Activated T-helper 1 cell treated with anti-CD3 and anti-CD28 coated beads, Interleukin-2, amount 50 U/mL, for 16 hours (primary cell): ENCODE measurements at places on chromosomes 16 and 17.

GRCh38 chr17:17205368-17206123 lies 587 bp downstream of the PLD6 start:
- DNase-seq: peak; percentile 35

DNA sequence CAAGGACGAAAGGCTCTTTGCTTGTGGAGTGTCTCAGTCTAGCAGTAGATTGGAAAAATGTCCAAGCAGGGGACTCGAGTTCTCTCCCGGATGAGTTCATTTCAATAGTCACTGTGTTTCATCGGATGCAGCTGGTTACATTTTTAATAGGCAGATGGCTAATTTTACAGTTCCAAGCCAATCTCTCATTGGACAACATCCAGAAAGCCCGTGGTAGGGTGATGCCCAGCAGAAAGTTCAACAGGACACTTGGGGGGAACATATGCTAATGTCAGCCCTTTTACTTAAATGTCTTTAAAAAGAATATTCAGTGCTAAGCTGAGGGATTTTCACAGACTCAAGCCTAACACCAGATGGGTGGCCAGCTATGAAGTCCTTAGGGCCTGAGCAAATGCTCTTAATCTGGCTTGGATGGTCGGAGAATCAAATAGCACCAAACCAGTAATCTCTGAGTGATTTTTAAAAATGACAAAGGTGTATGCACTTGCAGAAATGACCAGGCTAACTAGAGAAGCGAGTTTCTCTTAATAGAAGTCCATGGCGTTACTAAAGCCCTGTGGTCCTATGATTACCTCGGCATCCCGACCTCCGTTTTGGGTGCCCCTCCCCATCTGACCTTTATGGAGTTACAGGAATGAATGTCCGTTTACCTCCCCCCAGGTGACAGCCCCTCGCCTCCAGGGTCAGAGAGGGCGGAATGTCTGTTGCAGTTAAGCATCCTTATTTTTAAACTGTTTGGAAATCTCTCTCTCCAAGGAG lies 289.2 kb upstream of the SALL1 start:
- no peak for DNase-seq

DNA sequence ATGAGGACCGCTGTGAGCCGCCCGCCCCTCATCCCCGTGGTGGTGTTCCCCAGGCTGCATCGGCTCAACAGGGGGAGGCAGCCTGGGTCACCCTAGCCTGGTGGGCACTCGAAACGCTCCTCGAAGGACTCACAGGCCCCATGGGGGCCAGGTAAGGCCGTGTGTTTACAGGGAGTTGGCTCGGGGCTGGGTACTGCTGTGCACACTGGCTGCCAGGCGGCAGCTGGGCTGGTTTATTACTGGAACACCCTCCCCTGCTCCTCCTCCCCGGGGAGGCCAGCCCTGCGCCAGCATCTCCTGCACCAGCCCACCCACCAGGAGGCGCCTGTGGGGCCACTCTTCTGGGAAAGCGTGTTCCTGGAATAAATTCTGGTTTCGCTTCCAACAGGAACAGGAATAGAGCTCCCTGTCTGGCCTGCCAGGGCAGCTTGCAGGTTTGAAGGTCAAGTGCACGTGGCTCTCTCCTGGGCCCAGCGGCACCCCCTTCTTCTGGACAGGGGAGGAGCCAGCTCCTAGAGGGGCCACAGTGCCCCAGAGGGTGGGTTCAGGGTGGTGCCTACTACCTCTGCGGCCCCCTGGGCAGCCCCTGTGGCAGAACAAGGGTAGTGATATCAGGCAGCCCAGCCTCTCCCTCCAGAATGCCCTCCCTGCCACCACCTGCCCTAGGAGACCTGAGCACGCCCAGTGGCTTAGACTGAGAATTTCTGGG lies 11.3 kb downstream of the MCRIP1 start:
- no peak for DNase-seq

GRCh38 chr17:36089888-36090836 lies at the start of gene CCL3:
Gene CCL3, minus strand, starts transcription at chr17:36090143. Its CDS starts 85 bp downstream, at chr17:36090058.
- DNase-seq: no peak

GRCh38 chr17:80981062-80981902 lies 10.4 kb upstream of the CHMP6 start:
- no peak for DNase-seq

GRCh38 chr17:50027881-50028735 lies 27.8 kb upstream of the ITGA3 start:
- no peak for DNase-seq

DNA sequence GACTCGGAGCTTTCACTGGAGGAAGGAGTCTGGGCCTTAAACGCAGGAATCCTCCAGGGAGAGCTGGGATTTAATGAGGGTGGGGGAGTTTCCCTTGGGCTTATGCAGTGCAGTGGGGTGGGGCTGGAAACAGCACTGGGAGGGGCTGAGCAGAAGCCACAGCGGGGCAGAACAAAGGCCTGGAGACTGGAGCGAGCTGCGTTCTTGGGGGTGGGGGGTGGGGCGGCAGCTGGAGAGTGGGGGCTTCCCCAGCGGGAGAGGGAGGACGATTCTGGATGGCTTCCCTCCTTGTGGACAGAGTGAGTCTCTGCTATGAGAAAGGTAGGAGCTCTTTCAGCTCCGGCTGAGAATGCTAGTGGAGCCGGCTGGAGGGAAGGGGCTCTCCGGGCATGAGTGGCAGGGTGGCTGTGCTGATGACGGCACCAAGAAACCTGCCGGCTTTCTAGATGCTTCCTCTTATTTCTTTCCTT lies 406.0 kb downstream of the SEC14L1 start:
- no peak for DNase-seq

DNA sequence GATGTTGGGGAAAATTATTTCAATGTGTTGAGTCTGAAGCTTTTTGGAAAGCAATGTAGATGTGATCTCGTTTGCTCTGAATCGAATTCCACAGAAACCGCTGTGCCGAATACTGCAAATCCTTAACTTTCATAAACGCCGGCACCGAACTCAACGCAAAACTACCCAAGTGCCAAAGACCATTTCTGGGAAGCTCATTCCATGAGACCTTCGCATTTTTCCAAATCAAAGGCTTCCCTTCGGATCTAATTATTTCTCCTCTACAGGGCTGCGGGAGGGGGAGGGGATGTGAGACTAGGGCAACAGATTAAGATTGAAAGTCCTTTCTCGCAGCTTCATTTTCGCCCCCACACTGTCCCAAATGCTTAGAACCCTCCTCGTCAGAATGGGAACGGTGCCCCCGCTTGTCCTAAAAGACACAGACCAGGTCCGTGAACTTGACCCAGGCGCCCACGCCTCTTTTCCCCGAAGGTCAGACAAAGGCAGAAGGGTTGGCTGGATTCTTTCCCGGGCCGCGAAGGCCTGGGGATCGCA lies 4.0 kb downstream of the PRAC1 start:
- no peak for DNase-seq
